ENCODE measurements at places on chromosomes 3 and 15.

- DNase-seq, result no peak
These were observed 376.8 kb upstream of the SEMA6D start for GRCh38 chr15:47340571-47340920.

GRCh38 chr3:127546970-127547733 is 43.4 kb downstream of the TPRA1 start:
- no peak for DNase-seq

DNA sequence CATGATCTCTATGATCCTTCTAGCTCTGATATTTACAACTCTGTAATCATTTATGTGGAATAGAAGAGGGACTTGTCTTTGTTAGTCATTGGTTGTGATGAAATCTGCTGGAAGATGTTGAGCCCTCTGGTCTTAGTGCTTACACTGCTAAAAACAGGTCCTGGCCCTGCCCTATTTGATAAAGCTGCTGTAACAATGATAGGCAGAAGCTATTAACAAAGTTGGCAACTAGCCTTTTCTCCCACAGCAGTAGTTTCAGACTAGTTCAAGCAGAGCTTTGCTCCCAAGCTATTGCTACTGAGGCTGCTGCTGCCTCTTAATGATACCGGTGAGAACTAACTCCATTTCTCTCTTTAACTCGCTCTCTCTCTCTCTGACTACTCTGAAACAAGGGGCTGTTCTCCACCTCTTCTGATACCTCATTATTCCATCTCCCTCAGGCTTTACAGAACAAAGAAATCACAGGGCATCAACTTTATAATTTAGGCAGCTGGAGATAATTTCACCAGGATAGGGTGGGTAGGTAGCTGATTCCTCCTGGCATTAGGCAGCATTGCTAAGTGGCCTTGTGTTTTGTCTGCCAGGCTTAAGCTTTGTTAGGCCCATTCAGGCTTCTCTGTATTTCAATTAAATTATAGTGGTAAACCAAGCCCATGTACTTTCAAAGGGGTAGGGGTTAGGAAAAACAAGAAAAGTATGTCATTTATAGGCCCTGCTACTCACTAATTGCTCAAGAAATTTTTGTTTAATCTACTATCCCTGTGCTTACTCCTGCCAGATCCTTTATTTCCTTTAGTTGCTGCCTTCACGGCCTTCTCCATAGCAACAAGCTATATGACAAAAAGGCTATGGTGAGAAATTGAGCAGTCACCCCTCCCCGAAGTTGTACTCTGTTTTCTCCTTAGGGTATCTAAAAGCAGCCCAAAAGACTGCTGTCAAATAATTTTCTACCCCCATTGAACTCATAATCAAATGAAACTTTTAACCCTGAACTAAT is 139.6 kb downstream of the RBPMS2 start:
- DNase-seq, result no peak

- DNase-seq, result peak; percentile 41
These were observed 301.3 kb upstream of the IGF1R start for GRCh38 chr15:98347001-98347400.

DNA sequence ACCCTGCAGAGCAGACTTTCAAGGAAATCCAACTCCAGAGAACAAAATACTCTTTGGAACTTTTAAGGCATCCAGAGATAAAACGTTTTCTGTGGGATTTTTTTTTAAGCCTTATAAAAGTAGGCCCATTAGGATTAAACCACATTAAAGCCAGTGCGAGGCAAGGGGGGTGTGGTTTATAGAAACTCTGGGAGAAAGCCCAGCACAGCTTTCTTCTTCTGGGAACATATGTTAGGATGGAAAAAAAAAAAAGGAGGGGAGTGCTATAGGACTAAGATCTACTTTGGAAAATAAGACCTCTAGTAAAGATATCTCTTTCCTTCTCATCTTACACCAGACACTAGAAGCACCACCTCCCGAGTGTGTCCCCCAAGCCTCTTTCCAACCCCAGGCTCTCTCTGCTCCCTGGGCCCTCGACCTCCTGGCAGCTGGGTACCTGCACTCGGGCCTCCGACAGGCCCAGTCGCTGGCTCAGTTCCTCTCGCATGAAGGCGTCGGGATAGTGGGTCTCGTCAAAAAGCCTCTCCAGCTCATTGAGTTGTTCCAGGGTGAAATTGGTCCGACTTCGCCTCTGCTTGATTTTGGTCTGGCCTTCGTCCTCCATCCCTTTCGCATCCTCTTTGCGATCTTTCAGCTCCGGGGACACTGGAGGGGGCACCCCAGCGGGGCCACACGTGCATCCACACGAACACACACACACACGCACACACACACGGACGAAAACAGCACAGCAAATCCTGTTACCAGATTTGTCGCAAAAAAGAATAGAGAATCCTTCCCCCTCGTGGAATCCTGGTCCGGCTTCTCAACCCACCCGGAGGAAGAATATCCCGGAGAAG is 3.8 kb downstream of the SHOX2 start:
- peak; percentile 26 for DNase-seq

DNA sequence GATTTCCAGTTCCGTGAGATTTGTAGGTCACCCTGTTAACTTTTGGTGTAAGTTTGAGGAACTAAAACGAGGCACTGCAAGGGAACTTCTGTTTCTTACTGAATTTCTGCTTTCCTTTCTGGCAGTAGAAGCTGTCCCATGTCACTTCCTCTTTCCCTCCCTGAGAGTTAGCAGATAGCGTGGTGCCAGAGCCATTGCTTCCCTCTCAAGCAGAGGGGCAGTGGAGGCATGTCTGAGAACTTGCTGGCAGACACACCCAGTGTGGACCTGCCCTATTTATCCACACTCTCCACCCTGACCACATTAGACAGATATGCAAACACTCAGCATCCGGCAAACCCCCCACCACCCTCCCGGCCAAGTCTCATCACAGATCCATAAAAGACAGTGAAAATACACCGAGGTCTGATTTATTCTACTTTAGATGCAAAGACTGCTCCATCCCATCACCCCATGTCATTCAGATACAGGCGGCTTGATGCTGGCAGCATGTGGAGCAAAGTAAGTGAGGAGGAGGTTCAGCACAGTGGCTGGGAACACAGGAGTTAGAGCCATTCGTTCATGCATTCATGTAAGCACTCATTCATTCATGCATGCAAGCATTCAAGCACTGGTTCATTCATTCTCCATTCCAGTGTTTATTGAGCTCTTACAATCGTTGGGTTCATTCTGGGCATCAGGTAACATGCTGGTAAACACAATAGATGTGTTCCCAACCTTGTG is 324.7 kb downstream of the SHQ1 start:
- no peak for DNase-seq

- DNase-seq, result no peak
These were observed 164.6 kb upstream of the LINGO1 start for GRCh38 chr15:77797270-77797669.

- no peak for DNase-seq
These were observed 368.2 kb upstream of the WNT5A start for GRCh38 chr3:55855311-55855710.

DNA sequence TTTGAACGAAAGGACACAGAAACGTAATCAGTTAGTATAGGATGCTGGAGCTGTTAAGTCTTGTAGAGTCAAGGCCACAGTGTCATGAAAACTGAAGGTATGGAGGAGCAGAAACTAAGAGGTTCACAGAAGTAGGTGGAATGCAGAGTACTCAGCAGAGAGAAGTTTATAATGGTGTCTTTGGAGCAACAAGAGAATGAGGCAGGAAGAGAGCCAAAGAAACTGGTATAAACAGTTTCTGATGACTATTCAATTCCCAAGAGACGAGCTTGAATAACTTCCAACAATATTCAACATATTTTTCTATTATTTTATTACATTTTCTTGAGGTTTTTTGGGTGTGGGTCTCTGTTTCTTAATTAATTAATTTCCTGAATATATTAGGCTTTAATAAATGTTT is 29.6 kb downstream of the GALK2 start:
- DNase-seq, result no peak

DNA sequence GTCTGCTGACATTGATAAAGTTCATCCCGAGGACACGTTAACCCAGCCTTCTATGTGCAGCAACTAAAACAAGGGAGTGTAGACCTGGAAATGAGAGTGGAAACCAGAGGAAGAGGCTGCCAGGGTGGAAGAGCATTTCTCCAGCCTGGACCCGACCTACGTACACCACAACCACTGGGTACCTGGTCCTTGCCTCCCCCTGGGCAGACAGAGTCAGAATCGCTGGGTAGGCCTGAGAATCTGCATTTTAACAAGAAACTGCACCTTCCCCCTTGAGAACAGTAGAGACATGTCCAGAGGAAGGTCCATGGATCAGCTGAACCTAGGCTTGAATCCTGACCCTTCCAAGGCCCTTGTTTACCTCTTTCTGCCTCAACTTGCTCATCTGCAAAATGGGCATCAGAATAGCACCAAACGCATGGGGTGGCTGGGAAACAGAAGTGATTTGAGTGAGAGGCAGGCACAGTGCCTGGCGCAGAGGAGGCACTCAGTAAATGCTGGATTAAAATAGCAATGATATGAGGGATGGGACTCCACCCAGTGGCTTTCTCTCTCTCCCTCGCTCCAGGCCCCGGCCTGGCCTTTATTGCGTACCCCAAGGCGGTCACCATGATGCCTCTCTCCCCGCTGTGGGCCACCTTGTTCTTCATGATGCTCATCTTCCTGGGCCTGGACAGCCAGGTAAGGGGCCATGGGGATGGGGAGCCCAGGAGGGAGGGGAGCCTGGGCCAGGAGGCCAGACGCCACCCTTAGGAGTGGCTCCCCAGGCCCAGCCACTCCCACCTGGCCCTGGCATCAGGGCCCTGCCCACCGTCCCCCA is 66.9 kb upstream of the SLC6A1 start:
- no peak for DNase-seq

- no peak for DNase-seq
These were observed 6.5 kb upstream of the FGD5 start for GRCh38 chr3:14812196-14812790.

DNA sequence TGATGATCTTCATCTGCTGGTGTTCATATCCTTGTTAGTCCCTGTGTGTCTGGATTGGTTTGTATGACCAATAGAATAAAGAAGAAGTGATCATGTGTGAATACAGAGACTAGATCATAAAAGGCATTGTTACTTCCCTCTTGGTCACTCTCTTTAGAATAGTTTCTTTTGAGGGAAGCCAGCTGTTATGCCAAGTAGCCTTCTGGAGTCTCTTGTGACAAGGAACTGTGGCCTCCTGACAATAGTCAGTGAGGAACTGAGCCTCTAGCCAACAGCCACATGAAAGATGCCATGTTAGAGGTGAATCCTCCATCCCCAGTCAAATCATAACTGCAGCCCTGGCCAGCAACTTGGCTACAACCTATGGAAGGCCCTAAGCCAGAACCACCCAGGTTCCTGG is 63.0 kb upstream of the SMAD3 start:
- no peak for DNase-seq

DNA sequence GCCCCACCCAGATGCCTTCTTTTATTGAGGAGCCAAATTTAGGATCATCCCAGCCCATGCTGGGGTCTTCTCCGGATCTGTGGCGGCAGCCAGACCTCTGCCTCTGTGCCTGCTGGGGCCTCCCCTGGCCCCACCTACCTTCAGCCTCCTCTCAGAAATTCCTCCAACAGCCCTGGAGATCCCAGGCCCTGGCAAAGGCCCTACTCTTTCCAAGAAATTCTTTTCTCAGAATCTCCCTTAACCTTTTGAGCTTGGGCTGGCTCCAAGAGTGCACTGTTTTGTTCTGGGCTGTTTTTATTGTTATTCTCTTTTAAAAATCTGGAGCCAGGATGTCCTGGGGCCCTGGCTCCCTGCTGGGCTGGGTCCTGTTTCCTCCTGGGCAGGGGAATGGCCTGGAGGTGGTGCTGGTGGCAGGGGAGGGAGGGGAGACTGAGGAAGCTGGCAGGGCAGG is 57.8 kb downstream of the GRIP2 start:
- no peak for DNase-seq
